Caco-2 (cell line): ENCODE measurements at places on chromosomes 2 and 18. TPM values are rescaled to one million over a fixed set of nuclear protein-coding genes. Genes with fewer than 3 reads are reported as not detected.

GRCh38 chr2:174568425-174568824 lies 29.2 kb downstream of the WIPF1 start:
- no peak for DNase-seq

DNA sequence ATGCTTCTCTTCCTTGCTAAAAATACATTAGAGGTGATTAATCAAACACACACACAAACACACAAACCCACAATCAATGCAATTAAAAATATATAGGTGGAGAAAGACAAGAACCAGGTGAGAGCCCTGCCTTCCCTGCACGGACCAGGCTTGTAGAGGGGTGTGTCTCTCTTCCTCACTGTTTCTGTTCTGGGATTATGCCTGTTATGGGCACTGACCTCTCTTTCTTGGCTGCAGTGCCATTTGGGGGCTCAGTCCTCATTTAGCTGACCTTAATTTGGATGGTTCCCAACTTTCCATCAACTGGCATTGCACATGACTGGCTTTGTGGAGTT lies 89.8 kb downstream of the SH3RF3 start:
- no peak for DNase-seq

DNA sequence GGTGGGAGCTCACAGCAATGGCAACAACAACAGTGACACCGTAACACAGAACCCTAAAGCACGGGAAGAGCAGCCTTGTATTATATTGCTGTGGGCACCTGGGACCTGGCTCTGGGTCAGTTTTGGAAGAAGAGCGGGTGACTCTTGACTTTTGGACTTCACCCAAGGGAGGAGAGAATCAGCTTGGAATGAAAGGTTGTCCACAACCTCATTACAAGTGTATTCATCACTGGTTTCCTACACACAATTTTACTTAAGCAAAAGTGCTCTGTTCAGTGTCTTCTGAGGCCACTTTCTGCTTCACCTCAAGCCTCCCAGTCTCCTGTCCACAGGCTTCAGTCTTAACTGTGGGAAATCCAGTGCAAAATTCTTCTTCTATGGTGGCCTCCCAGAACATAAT lies 263.8 kb downstream of the KCNE4 start:
- DNase-seq, result no peak

MYO5B gene
- 28.3 and 28.6 TPM in 2 replicates for total RNA-seq

DNA sequence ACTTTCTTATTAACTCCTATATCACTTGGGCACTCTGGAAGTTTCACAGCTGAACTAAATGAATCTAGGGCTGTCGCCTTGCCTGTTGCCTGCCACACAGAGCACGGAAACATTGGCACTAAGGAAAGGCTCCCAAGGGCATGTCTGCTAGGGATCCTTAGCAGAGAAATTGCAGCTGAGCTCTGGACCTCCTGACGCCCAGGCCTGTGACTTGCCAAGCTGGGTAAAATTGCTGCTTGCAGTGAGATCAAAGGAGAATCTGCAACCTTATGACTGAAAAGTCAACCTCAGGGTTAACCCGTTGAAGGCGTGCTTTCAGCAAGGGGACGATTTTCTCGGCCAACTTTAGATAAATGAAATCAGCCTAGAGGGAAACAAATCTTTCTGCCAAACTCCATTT lies 189.8 kb downstream of the NCK2 start:
- no peak for DNase-seq

- no peak for DNase-seq
These were observed 304.8 kb downstream of the CDCA7 start for GRCh38 chr2:173659509-173659908.

FBXO48 gene
- 1.1 and 1.2 TPM in 2 replicates for total RNA-seq

TMEM247 gene
- not detected in 2 replicates for total RNA-seq

- no peak for DNase-seq
These were observed 60.3 kb downstream of the CACNB4 start for GRCh38 chr2:152038441-152038958.
